GM23338 (cell line): ENCODE measurements at places on chromosomes 3 and 15.
A peak's percentile ranks its signal among the peaks of the same experiment; 100 is the strongest.

DNA sequence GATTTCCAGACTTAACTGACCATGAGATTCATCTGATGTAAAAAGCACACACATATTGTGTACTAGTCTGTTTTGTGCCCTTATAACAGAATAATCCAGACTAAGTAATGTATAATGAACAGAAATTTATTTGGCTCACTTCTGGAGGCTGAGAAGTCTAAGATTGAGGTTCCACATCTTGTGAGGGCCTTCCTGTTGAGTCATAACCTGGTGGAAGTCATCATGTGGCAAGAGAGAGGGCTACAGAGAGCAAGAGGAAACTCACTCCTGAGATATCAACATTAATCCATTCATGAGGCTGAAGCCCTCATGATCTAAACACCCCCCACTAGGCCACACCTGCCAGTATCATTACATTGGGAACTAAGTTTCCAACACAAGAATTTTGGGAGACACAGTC lies 977.6 kb downstream of the MCTP2 start:
- no peak for DNase-seq

- no peak for DNase-seq
Measured at GRCh38 chr3:32469151-32469874, 33.3 kb downstream of the CMTM6 start.

DNA sequence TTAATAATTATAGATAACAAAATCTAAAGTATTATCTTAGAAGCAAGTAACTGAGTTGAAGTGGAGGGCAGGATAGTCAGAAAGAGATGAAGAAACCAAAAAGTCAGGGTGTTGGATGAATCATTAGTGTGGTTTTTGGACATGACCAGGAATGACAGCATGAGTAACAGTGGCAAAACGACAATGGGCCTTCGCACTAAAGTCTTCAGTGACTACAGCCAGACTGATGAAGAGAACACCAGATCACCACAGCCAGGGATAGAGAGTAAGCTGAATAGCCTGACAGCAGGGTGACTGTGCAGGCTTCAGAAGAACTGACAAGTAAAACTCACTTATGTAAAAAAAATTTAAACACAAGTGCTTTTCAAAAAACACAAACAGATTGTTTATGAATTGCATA lies 96.0 kb upstream of the MELTF start:
- DNase-seq: no peak

DNA sequence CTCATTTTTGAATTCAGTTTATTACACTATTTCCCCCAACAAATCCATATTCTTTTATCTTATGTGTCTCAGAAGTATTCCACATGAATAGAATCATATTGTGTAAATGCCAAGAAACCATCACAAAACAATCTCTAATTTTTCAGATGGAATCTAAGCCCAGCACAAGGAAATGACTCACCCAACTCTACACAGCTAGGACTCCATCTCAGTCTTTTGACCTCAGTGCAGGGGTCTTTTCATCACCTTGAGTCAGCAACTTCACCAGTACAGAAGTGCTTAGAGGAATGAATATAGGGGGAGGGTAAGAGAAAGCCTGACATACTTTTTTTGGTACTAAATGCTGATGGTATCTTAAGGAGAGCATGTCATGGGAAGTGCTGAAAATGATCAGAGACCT lies 169.3 kb upstream of the LRRN1 start:
- DNase-seq: no peak

DNA sequence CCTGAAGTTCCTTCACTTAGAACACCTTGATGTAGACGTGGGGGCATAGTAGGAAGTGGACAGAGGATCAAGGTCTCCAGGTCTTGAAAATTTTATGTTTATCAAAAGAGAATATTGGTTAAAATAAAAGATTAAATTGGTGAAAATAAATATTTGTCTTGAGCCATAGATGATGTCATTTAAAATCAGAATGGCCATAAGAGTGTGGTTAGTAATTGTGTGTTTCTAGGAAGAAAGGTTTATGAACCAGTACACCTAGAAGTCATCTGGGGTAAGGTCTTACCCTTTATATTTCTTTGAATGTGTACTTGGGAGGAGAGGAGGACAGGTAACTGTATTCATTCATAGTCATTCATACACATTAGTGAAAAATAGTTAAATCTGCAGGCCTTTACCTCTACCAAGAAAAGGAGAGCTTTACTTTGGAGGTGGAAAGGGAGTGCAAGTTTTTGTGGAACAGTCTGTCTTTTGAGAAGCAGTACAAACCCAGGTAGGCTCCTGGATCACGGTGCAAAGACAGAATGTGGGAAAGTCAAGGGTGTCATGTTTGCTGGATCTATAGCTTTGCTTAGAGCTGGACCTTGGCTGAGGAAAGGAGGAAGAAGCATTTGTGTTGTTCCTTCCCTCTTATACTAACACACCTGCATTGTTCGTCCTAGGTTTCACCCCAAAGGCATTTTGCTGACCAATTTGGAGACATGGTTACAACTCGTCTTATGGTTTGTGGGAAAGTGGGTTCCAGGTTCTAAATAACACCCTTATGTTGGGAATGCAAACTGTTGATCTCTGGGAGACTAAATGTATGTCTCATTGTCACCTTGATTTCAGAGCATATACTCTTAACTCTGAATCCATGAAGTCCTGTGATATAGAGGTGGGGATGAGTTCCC lies 6.2 kb downstream of the SCAANT1 start:
- no peak for DNase-seq

DNA sequence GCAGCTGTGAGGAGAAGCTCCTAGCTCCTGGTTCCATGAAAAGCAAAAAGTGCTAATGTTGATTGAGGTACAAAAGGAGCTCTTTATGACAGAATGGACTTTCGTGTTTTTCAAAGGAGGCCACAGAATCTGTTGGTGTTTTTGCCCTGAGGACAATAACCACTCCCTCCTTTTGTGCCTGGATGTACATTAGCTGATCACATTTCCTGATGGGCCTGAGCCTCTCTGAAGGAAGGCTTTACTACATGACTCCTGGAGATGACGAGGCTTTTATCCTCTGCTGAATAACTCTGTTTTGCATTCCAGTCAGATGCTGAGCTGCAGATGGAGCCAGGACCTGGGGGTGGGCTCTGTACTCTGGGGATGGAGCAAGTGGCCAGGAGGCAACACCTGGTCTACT lies 301.9 kb downstream of the CACNA2D3 start:
- no peak for DNase-seq

GRCh38 chr3:23996095-23996524 lies 51.0 kb downstream of the NR1D2 start:
- DNase-seq: no peak

DNA sequence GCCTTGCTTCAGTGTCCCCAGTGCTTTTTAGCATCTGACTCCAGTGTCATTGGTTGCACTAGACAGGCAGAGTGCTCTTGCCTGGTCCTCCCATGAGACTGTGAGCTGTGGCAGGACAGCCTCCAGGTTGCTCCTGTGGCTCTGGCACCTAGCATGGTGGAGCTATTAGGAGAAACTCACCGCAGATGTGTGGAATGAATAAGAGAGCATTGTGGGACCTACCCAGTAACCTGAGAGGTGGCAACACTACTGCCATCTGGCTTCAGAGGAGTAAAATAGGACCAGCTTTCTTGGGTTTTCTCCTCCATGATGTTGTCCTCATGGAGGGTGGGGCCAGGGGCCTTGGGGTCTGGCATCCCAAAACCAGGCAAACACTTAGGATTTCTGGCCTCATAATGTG lies 183.6 kb downstream of the EPHB1 start:
- DNase-seq: no peak

DNA sequence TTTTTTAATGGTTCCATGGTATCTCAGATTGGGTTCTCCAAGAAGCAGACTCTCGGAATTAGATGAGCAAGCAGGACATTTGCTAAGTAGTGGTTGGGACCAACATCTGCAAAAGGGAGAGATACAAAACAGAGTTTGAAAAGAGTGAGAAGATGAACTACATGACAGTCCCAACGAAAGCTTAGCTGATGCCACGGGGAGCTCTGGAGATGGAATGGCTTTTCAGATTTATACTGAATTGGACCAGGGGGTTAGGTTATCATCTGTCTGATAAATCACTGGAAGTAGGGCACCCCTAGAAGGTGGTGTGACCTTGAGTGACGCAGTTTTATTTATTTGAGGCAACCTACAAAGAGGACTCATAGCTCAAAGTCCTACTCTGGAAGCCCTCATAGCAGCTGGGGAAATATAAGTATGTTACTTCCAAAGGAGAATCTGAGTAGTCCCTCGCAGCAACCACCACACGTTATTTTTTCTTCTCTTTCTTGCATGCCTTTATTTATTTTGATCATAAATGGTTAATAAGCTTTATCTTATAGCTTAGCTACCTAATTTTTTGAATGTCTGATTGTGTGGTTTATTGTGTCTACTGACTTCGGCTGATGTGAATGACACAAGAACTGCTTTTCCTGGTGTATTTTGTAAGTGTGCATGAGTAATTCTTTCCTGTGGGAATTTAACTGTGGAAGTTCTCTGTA lies 815.4 kb downstream of the SQOR start:
- no peak for DNase-seq

GRCh38 chr3:39189959-39190269 lies 2.5 kb downstream of the XIRP1 start:
- DNase-seq: peak; percentile 87

- peak; percentile 41 for DNase-seq
Measured at GRCh38 chr15:26772154-26773066, at the start of gene GABRB3. GABRB3 (minus strand) TSS chr15:26773066.

DNA sequence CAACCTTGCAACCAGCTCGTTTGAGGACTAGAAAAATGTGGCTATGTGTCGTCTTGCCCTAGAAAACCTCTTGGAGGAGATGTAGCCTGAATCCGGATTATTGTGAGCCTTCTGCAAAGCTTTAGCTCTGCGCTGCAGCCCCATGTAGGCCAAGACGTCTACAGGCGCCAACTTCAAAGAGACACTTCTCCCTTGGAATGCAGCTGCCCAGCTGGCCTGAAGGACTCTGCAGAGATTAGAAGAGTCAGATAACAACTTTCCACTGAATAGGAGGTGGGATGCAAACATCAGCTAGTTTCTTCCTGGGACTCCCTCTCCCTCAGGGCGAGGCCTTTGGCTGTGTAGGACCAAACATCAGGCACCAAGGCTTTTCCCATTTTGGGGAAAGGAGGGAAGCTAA lies 356.5 kb upstream of the IL12A start:
- DNase-seq: peak; percentile 13

GRCh38 chr15:79495775-79496174 lies 63.6 kb downstream of the MINAR1 start:
- DNase-seq: no peak

GRCh38 chr3:143775459-143775858 lies 72.8 kb downstream of the SLC9A9 start:
- DNase-seq: peak; percentile 62

- no peak for DNase-seq
Measured at GRCh38 chr3:153897025-153897723, 224.0 kb upstream of the ARHGEF26 start.

DNA sequence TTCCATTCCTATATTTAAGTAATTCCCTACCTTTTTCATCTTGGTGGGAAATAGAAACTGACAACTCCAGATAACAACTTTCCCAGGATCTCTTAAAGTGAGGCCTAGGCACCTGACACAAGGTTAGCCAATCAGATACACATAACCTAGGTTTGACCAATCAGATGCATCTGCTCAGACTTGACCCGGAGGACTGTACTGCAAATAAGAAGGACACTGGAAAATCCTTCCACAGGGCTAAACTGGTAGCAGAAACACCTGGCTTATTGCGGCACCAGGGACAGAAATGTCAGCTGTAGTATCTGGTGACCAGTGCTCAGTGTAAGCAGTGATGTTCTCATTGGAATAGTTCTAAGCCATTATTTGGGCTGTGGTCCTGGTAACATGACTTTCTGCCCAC lies 204.5 kb upstream of the SLCO3A1 start:
- no peak for DNase-seq

DNA sequence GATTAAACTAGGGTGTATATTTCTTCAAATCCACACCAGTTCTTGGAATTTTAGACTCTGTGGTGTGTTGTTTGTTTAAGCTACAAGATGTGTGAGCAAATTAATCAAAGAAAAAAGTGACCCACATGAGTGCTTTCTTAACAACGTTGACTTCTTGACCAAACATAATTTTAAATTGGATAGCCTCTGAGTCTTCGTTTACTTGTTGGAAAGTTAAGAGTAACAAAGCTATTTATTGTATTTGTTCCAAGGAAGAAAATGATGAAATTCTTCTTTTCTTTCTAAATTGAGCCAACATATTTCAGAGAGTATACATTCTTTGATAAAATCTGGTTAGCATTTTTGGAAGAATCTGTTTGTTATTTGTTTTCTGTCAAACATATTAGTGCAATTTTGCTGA lies 99.9 kb upstream of the IGSF10 start:
- no peak for DNase-seq

DNA sequence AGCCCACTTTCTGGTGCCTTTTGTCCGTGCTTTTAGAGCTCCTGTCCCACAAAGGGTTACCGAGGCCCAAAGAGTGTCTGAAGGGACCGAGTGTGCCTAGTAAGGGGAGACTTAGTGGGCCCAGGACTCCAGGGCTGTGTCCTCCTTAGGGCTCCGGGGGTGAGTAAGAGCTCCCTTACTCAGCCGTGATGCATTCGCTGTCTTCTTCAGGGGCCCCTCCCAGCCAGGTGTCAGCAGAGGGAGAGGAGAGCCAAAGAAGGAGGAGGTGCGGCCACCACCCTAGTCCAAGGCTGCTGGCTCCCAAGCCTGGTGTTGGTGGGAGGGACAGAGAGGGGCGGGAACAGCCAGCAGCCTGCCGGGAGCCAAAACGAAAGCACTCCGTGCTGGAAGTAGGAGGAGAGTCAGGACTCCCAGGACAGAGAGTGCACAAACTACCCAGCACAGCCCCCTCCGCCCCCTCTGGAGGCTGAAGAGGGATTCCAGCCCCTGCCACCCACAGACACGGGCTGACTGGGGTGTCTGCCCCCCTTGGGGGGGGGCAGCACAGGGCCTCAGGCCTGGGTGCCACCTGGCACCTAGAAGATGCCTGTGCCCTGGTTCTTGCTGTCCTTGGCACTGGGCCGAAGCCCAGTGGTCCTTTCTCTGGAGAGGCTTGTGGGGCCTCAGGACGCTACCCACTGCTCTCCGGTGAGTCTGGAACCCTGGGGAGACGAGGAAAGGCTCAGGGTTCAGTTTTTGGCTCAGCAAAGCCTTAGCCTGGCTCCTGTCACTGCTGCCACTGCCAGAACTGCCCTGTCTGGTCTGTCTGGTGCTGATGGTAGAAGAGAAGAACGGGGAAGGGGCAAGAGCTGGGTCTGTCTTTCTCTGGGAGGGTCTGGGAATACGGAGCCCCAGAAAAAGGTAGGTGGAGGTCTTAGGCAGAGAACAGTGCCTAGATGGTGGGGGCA lies at the start of gene IL17RC:
Gene IL17RC (plus strand): TSS at position 365 of the 947 bp plus-strand sequence. CDS start 218 bp downstream, at position 583.
- DNase-seq: peak; percentile 91
